ENCODE measurements at places on chromosomes 11 and 22. TPM values are rescaled to one million over a fixed set of nuclear protein-coding genes. Genes with fewer than 3 reads are reported as not detected.

- no peak for DNase-seq
Observed at GRCh38 chr11:94638902-94639373, 71.8 kb downstream of the PIWIL4 start.

The HTR3B gene
- total RNA-seq, result not detected

DNA sequence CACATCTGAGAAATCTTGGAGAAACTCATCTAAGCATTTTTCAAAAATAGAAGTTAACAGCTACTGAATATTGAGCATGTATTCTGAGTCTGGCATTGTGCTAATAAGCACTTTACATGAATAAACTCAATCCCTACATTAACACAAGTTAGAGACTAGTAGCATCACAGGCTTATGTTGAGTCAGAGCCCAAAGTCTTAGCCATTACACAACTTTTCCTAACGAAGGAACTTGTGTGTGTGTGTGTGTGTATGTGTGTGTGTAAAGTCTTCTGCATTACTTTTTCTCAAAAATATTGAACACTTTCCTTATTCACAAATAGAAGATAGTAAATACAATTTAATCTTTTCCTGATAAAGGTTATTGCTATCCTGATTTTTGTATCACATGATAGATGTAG lies 8.7 kb upstream of the CLPB start:
- no peak for DNase-seq

GRCh38 chr22:26529345-26529744 lies 17.1 kb upstream of the TFIP11 start:
- DNase-seq, result no peak

The LDHAL6A gene
- not detected for total RNA-seq

DNA sequence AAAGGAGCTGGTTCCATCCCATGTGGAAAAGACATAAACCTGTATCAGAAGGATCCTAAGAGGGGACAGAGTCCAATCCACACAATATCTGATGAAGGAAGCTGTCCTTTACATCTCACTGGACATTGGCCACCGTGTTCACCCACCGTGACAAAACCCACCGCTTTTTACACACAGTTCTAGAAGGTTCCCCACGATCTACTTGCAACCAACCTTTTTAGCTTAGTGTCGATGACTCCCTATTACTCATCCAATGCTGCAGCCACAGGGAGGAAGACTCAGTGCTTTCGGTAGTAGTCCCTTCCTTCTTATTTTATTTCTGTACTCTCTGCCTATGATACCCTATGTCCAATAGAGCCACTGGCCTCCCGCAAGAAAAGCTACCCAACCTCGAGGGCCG lies 65.4 kb downstream of the MAPK1 start:
- DNase-seq, result no peak

DNA sequence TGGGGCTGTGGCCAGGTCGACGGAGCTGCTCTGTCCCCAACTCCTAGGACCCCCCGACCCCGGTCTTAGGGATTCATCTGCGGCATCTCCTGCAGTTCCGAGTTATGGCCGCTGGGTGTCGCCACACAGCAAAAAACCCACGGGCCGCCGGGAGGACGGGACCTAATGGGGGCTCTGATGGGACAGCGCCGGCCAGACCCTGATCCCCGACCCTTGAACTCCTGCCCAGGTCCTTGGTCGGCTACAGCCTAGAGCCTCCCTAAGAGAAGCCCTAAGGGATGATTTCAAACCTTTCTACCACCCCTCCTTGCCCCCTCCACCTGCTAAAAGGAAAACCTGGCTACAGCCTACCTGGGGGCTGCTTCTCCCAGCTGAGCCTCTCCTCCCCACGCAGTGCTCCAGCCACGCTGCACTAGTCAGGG lies 30.8 kb upstream of the LRRC10B start:
- DNase-seq, result no peak

- DNase-seq, result no peak
Observed at GRCh38 chr11:69063652-69064260, 15.0 kb downstream of the TPCN2 start.

- DNase-seq, result no peak
Observed at GRCh38 chr22:49299821-49300231, 527.8 kb downstream of the BRD1 start.

DNA sequence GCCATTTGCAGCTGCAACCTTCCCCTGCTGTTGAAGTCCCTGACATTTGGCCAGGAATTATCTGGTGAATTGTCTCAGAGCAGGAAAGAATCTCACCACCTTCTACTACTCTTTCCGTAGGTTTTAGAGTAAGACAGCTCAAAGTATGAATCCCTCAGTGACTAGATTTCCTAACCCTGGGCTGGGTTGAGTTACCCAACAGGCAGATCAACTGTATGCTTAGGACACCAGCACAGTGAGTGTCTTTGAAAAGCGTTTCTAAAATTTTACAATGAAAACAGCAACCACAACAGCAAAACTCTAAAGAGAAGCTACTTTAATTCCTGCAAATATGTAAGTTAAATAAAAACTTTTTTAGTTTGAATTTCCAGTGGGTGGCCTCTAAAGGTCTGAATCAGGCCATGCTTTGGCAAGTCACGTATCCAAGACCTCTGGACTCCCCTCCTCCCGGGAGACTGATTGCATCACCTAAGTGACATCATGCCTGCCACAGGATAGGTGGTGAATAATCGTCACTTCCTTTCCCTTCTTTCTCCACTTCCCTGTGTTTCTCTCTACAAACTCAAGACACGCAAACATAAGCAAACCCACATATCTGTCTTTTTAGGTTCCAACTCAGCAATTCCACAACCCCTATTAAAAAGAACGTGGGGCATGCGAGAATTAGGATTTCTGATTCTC lies 7.8 kb downstream of the OR8B12 start:
- no peak for DNase-seq

DNA sequence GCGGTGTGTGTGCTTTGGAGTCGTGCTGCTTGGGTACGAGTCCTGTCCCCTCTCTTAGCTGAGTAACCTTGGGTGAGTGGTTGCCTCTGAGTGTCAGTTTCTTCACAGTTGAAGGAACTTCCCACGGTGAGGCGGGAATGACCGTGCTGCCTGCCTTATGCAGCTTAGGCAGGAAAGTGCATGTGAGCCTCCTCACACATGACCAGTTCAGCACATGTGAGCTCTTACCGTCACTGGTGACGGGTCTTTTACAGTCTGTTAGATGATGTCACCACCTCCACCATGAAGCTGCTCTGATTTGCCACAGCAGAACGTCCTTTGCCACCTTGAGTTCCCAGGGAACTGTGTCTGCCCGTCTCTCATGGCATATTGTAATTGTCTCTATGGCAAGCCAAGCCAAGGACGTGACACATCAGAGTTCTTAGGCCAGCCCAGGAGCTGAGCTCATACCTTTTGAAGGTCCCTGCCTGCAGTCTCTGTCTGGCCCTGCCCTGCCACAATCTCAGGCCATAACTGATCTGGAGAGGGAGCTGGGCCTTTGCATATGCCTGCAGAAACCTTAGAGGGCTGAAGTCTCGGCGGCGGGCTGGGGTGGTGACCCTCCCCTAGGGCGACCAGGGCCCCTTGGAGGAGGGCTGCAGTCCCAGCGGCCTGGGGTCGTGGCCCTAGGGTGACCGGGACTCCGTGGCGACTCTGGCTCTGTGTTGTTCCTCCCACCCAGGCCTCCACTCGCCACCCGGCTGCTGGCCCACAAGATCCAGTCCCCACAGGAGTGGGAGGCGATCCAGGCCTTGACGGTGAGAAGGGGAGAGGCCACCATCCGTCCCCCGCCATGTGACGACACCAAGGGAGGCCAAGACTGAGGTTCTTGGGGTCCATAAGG lies 7.8 kb downstream of the GGA1 start:
- DNase-seq, result no peak

- no peak for DNase-seq
Observed at GRCh38 chr22:47627556-47628253, 865.3 kb downstream of the TBC1D22A start.

GRCh38 chr22:29997107-29997506 lies 83.2 kb upstream of the HORMAD2 start:
- DNase-seq, result no peak

DNA sequence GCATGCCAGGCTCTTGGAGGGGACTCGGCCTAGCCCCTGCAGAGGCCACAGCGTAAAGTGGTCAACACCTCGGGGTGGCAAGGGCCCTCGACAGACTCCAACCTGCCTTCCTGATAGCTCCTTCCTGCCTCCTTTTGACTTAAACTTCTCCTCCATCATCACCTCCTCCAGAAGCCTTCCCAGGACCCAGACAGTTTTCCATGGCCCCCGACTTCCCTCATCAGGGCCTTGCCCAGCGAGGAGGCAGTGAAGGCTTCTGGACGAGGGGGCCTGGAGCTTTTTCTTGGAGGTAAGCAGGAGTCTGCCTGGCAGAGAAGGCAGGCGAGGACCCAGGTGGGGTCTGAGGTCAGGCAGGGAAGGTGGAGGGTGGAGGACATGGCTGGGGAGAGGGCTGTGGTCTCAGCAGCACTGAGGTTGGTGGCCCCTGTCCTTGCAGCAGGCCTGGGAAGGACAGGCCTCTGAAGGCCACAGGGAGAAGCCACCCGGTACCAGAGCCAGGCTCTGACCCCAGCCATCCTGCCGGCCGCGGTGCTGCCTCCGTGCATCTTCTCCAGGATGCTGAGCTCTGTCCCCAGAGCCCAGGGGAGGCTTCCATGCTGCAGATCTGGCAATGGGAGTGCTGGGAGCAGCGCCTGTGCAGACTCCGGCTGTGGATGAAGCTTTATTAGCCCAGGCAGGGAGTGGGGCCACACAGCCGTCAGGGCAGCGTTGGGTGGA lies 81.4 kb downstream of the WNT7B start:
- peak; percentile 28 for DNase-seq

GRCh38 chr22:31821572-31821971 lies 67.8 kb downstream of the DEPDC5 start:
- DNase-seq, result no peak

DNA sequence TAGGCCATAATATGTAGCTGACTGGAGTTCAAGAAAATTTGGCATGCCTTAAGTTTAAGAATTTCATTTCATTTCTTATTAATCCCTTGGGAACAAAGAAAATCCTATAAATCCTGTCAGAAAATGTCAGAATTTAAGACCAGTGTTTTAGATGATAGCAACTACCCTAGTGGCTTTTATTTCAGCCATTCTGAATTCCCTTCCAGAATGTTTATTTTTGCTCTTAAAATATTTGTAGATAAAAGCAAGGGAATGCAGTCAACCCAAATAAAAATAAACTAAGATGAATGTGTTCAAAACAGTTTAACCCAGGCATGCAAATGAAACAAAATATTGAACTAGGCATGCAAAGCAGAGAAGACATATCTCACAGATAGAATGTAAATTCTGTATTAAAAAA lies 356.9 kb upstream of the LRRC4C start:
- no peak for DNase-seq

The PIK3IP1 gene
- 54.9 TPM for total RNA-seq

- DNase-seq, result no peak
Observed at GRCh38 chr22:40982482-40983385, 31.6 kb downstream of the RBX1 start.

- no peak for DNase-seq
Observed at GRCh38 chr22:30562366-30562765, 12.1 kb downstream of the GAL3ST1 start.

- DNase-seq, result no peak
Observed at GRCh38 chr11:14835496-14836492, 56.2 kb downstream of the CYP2R1 start.

- no peak for DNase-seq
Observed at GRCh38 chr11:121711236-121711635, 258.5 kb upstream of the SORL1-AS1 start.

DNA sequence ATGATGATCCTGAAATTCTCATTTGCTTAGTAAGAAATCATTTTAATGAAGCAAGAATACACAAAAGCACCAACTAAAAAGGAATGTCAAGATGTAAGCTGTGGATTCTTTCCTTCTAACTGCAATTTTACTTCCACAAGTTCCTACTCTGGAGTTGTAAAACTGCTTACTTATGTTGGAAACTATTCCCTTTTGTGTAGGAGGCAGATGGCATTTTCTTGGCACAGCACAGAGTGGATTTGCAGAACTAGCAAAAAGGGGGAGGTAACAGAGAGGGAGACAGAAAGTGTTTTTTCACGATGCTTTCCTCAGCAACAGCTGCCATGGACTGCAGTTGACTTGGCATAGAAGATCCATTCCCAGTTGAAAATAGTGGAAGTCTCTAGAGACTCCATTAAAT lies 1112.0 kb upstream of the RAG2 start:
- no peak for DNase-seq

The IL17REL gene
- 0.09 TPM for total RNA-seq

The OR52E8 gene
- not detected for total RNA-seq

GRCh38 chr11:68505596-68505995 lies 45.0 kb downstream of the PPP6R3 start:
- DNase-seq, result no peak

DNA sequence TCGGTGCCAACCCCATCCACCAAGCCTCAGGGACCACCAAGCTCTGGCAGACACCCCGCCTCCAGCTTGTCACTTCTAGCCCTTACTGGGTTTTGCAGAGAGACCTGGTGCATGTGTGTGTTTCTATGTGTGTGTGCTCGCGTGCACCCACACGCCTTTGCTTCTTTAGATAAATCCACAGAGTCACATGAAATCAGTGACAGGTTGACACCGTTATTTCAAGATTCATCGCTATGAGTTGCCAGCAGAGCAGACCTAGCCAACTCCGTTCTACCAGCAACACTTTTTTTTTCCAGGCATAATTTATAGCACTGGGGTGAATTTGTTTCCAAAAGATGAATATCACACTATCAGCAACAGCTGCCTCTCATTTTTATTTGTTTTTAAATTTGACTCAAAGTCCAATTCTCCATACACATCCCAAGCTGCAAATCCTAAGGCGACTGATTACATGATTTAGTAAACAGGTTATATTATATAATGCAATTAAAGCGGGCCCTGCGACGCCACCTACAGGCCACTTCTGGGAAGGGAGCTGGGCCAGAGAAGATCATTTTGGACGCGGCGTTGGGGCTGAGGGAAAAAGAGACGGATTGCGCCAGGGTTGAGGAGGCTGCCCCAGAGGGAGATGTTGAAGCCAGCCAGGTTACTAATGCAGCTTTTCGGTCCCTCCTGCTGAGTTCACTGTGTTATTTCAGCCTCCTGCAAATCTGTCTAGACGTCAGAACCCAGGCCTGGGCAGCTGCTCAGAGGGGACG lies 150.5 kb downstream of the FEZ1 start:
- DNase-seq, result peak; percentile 63

- no peak for DNase-seq
Observed at GRCh38 chr11:83120327-83120726, 36.6 kb upstream of the PCF11 start.

- no peak for DNase-seq
Observed at GRCh38 chr11:8106679-8107078, 25.7 kb downstream of the TUB start.

DNA sequence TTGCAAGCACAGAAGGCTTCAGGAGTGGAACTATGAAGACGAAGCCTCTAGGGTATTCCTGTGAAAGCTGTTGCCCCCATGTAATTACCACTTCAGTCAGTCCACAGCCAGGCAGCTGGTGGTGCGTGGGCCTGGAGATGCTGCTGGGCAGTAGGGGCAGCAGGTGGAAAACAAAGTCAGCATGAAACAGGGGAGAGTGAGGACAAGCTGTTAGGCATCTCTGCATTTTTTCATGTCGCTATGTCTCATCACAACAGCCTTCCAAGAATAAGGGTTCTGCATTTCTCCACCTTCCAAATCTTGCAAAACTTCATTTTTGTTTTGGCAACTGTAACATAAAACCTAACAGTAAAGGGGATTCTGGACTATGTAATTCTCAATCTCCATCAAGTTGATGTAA lies 757.5 kb downstream of the NELL1 start:
- no peak for DNase-seq
